ENCODE measurements at places on chromosomes 4 and X.

GRCh38 chr4:111601671-111602070 is 543.6 kb upstream of the FAM241A start:
- DNase-seq, result no peak

GRCh38 chrX:1440506-1440905 is 12.2 kb downstream of the ASMTL start:
- DNase-seq, result no peak

GRCh38 chr4:1574601-1575417 is 109.3 kb downstream of the FAM53A start:
- no peak for DNase-seq

GRCh38 chr4:40377512-40378365 is 42.6 kb downstream of the CHRNA9 start:
- DNase-seq, result no peak

DNA sequence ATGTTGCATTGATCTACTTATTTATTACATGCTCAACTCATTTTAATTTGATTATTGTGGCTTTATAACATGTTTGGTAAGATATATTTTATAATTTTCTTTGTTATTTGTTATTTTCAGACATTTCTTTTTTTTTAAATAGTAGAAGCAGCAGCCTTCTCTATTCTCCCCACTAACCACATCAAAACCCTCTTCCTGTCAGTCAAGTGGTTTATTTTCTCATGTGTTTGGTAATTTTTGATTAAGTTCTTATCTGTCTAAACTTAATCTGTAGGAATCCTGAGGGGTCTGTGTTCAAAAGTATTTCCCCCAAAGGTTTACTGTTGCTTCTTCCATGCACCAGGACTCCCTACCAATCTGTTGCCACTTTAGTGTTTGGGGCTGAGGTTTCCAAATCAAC is 131.9 kb downstream of the SCLT1 start:
- DNase-seq, result no peak

DNA sequence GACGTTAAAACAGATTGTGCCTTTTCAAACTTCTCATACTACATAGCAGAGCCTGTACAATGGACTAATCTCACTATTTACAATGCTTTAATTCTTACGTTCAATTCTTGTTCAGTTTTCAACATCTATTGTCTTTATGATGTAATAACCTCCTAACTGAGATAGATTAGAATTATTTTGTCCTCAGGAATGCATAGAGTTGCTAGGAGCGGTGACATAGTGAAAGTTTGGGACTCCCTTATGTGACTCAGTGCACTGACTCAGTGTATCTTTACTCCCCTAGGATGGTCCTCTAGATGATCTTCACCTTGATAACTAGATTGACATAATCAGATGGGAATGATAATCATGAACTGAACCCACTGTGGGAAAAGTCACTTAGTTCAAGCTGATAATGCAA is 151.5 kb downstream of the VEGFC start:
- no peak for DNase-seq

DNA sequence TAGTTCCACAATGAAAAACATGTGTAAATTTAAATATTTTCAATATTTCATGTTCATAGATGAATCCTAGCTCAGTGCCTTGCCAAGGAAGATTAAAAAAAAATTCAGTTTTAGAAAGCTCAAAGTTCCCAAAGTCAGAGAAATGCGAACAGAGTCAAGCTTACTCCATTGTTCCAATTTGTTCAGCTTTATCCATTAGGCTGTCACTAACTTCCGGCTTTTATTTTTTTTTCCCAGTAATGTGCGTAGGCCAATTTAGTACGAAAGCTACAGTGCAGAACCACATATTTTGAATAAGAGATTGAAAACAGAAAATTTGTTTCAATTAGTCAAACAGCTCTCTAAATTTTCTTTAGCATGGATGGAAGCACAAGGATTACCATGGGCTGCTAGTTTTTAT is 23.1 kb upstream of the KLHL2 start:
- no peak for DNase-seq

GRCh38 chr4:152929888-152930287 is 6.2 kb upstream of the FHDC1 start:
- no peak for DNase-seq

- no peak for DNase-seq
These were observed 53.8 kb downstream of the ZNF827 start for GRCh38 chr4:145884775-145885174.

- no peak for DNase-seq
These were observed 68.2 kb downstream of the ARHGAP10 start for GRCh38 chr4:147799986-147800555.

GRCh38 chrX:19882066-19882775 is 5.2 kb downstream of the SH3KBP1 start:
- DNase-seq, result no peak

DNA sequence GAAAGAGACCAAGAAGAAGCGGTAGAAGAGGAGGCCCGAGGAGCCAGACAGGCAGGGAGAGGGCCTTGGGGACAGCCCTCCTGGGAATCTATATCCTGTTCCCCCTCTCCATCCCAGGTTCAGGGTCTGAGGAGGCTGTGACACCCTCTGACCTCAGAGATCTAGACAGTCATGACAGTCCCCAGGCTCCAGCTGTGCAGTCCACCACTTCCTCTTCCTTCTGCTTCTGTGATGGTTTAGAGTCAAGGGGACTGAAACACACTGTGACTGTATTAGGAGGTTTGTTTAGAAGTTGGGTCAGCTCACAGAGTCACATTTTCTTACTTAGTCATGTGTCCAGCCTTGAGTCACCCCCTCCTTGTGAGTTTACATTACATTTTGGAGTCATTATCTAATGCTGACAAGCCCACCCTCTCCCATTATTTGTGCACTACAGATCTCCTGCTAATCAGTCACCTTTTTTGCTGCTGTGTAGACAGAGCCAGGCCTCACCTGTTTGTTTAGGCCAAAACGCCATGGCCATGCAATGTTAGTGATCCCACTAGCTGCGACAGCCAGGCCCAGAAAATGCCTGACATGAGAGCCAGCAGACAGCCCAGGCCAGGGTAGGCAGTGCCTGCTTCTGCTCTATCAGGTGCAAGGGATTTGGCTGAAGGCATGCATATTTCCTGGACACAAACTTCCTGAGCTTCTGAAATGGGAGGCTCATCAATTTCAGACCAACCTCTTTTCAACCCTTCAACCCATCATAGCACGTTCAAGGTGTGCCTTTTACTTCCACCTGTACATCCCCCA is 26.0 kb downstream of the MANBA start:
- DNase-seq, result no peak

GRCh38 chrX:23756165-23756564 is 13.1 kb upstream of the ACOT9 start:
- DNase-seq, result no peak

- DNase-seq, result no peak
These were observed 485.5 kb downstream of the TRAM1L1 start for GRCh38 chr4:116599859-116600258.

DNA sequence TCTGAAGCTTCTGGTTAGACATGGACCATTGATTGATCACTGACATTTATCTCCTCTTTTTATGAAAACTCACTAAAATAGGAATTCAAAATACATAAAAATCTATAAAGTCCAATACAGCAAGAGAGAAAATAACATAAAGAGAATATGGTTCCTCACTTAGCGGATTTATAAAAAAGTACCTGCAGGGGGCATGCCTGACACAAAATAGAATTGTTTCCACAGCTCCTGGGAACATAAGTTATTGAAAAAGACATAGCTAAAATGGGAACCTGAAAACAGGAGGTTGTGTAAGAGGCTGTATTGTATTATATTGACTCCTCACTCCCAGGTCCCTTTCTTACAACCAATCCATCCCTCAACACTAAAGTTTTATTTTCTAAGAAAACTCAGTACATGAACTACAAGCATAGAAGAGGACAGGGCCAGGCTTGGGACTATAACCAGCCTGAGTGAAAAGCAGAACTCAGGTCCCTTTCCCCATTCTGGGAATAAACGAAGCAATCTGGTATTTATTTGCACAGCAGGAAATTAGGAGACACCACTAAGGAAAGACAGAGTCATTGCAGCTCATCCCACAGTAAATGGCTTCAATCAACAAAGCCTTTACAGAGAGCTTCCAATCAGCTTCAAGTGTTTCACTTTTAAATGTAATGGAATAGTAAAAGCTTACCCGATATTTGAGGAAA is 121.1 kb upstream of the NDST4 start:
- no peak for DNase-seq

Measured in NCI-H187 treated with DMSO at 0.1 percent for 48 hours (cell line).